ENCODE measurements at places on chromosomes 16 and 17. TPM values are rescaled to one million over a fixed set of nuclear protein-coding genes. Genes with fewer than 3 reads are reported as not detected.

- no peak overlapping the region for H3K4me3 ChIP-seq
- H3K27me3 ChIP-seq, result no peaks in the 10 kb centered on the region
- no peaks in the 10 kb centered on the region for H3K36me3 ChIP-seq
- H3K27ac ChIP-seq, result no peak overlapping the region
Observed at GRCh38 chr16:50581845-50582244, 33.6 kb downstream of the NKD1 start.

DNA sequence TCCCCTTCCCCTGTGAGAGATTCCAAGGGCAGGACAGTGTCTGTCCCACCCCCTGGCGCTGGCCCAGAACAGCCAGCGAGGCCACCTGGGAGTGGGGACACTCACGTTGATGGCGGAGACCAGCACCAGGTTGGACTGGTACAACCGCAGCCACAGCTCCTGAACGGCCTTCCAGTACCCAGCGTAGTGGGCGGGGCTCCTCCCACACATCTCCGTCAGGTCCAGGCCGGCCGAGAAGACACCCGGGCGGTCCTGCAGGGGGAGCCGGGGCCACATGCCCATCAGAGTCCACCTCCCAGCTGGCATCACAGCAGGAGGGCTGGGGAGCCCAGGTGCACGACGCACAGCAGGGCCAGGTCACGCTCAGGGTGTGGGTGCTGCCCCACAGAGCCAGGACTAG lies 7.1 kb downstream of the ECI1 start:
- peaks cover 10% of the 10 kb centered on the region for H3K36me3 ChIP-seq
- no peaks in the 10 kb centered on the region for H3K27me3 ChIP-seq
- H3K4me1 ChIP-seq, result no peaks in the 10 kb centered on the region
- no peak overlapping the region for H3K27ac ChIP-seq
- no peak for DNase-seq

DNA sequence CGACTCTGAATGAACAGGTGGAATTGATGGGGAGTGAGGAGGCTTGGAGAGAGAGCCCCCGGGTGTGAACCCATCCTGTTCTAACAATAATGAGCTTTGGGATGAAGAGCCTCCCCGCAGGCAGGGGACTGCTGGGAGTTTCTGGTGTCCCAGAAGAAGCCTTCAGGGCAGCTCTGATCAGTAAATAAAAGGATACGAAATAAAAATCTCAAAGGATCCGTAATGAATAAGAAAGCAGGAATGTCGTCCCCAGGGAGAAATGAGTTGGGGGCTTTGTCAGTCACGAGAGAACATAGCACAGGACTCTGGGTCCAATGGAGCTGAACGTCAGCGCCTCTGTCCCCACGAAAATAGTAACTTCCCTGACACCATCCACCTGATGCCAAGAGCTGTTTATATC lies 113.4 kb downstream of the PITPNC1 start:
- H3K4me3 ChIP-seq, result no peak overlapping the region
- no peaks in the 10 kb centered on the region for H3K27me3 ChIP-seq
- DNase-seq, result no peak
- H3K4me1 ChIP-seq, result no peaks in the 10 kb centered on the region

DNA sequence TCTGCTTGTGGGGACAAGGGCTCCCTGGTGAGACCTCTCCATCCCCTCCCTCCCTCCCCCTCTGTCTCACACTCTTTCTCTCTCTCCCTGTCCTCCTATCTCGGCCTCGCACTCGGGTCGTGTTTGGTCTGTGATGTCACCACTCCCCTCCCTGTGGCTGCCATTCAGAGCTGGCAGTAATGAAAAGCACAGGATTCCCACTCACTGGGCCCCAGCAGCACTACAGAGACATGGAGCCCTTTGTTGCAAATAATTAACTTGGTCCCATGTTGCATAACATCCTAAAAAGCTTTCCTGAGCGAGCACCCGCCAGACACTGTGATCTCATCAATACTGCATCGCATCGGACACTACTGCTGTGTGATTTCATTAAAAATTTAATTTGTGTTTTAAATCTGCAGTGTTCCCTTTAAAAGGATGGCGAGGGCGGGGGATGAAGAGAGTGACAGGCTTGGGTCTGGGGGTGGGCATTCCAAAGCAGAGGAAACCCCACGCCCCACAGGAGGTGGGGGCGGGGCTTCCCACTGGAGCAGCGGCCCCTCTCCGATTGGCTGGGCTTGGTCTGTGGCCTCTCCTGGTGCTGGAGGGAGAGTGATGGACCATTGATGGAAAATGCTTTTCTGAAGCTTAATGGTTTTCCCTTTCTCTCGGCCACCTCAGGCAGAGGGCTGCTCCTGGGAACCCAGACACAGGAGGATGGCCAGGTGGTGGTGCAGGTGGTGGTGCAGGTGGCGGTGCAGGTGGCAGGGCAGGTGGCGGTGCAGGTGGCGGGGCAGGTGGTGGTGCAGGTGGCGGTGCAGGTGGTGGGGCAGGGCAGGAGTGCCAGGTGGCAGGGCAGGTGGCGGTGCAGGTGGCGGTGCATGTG lies 15.3 kb upstream of the NPTX1 start:
- no peak overlapping the region for H3K4me3 ChIP-seq
- H3K27ac ChIP-seq, result no peak overlapping the region
- H3K36me3 ChIP-seq, result no peaks in the 10 kb centered on the region
- DNase-seq, result no peak
- no peaks in the 10 kb centered on the region for H3K4me1 ChIP-seq
- peaks cover 7% of the 10 kb centered on the region for H3K27me3 ChIP-seq

DNA sequence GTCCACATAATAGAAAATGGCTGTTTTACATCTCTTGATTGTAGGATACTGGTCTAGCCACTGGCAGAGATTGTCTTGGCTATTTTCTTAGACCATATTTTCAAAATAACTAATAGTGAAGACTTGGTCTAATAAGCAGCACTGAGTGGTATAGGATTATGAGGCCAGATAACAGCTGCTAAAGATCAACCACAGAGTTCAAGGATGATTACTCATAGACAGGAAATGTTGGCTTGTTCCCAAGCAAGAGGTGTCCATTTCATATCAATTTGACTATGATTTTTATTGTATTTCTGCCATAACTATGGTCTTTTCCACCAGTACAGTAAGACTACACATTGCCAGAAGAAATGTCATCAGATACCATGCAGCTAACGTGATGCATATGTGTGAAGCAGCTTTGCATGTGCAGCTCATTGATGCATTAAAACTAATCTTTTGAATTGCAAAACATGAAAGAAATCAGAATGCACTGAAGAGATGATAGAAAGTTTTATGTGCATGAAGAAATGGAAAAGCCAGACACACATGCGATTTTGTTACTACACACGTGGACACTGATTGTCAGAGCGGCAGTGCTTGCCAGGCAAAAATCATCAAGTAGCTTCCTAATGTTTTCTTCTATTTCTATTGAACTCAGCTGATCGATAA lies 693.3 kb downstream of the CDH11 start:
- H3K4me1 ChIP-seq, result no peaks in the 10 kb centered on the region
- H3K27me3 ChIP-seq, result no peaks in the 10 kb centered on the region
- no peak overlapping the region for H3K4me3 ChIP-seq
- no peaks in the 10 kb centered on the region for H3K36me3 ChIP-seq

DNA sequence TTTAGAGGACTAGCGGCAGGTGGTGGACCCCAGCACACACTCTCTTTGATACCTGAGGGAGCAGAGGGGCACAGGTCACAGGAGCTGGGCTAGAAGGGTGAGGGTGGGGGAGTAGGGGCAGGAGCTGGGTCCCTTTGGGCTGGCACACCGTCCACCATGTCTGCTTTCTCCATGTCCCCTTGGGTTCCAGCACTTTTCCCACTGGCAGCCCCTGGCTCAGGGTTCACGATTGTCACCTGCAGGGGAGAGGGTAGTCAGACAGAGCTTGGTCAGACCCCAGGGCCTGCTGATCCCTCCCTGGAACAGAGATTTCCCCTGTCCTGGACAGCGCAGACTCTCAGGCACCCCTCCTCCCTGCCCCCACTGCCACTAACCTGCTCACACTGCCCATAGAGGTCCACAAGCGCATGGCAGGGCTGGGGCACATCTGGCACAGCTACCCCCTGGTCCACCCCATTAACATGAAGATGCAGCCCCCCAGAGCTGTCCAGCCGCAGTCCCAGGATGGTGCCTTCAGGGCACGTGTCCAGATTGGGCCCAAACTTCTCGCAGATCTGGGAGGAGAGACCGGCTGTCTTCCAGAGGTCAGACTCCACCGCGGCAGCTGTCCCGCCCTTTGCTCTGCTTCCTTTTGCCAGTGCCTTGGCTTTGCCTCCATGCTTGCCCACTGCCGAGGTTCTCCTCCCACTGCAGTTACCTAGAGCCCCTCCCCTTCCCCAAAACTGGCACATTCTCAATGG lies 3.1 kb upstream of the GPS2 start:
- DNase-seq, result no peak
- H3K4me3 ChIP-seq, result no peak overlapping the region
- H3K27me3 ChIP-seq, result no peaks in the 10 kb centered on the region
- H3K36me3 ChIP-seq, result peaks cover 24% of the 10 kb centered on the region
- H3K4me1 ChIP-seq, result peaks cover 8% of the 10 kb centered on the region

The KRT15 gene
- 138 TPM for total RNA-seq
